Right cardiac atrium (tissue), 5 donors: ENCODE measurements at places on chromosomes 1 and 21. TPM values are rescaled to one million over a fixed set of nuclear protein-coding genes. Genes with fewer than 3 reads are reported as not detected.

- no peak for DNase-seq
These were observed 578.8 kb downstream of the KCNT2 start for GRCh38 chr1:196029410-196029809.

HSPA6 gene
- total RNA-seq = 3.0 TPM

- no peak for DNase-seq
These were observed 55.6 kb downstream of the COQ8A start for GRCh38 chr1:226995365-226996332.

DNA sequence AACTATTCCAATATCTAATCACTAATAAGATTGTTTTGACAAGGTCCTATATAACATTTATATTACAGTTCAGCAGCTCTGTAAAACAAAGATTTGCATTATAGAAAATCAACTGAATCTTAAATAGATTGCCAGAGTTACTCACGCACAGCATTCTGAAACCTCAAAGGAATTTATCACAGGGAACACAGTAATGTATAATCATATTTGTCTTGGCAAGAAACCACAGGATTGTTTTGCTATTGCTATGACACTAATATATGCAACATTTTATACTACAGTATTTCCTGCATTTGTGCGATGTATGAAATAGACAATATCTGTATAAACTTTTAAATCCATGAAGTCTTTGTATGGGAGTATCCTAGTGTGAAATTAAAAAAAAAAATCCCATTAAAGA lies 101.4 kb downstream of the PLPPR5 start:
- no peak for DNase-seq

GRCh38 chr1:182368358-182368757 lies 23.2 kb downstream of the GLUL start:
- no peak for DNase-seq

DNA sequence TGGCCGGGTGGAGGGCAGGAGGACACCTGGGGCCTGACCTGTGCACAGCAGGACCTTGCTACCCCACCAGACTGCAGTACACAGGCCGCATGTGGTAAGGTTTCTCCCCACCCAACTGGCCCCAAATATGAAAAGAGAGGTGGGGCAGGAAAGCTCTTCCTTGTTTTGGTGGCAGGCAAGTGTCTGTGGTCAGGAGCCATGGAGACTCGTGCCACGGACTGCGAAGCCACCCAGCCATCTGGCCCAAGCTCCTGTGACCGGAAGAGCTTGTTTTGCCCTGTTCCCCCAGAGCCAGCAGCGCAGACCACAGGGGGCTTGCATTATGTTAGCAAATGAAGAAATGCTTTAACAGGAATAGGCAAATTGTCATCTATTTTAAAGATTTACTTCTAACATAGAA lies 54.9 kb downstream of the OLIG1 start:
- no peak for DNase-seq

DNA sequence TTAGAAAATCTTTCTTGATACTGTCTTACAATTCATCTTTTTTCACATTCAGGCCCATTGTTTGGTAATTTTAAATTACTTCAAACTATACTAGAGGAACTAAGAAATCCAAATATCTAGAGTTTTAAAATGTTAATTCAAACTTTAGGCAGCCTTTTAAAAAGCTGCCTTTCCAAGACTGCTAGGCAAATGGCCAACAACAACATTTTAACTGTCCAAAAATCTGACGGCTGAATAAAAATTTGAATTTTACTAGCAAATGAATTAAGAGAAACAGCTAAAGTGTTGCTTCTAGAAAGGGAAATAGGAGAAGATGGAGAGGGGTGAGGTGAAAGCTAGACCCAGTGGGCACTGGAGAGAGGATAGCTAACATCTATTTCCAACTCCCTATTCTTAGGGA lies 17.2 kb downstream of the DPYD start:
- DNase-seq = no peak

RGS18 gene
- total RNA-seq = 1.4 TPM

- peak; percentile 94 for DNase-seq
These were observed at the start of gene GLIS1 for GRCh38 chr1:53739109-53739681. Gene GLIS1 (minus strand): TSS chr1:53739164. CDS start chr1:53738064, 1,100 bp downstream.

TXNDC12 gene
- total RNA-seq = 24.6 TPM

DNA sequence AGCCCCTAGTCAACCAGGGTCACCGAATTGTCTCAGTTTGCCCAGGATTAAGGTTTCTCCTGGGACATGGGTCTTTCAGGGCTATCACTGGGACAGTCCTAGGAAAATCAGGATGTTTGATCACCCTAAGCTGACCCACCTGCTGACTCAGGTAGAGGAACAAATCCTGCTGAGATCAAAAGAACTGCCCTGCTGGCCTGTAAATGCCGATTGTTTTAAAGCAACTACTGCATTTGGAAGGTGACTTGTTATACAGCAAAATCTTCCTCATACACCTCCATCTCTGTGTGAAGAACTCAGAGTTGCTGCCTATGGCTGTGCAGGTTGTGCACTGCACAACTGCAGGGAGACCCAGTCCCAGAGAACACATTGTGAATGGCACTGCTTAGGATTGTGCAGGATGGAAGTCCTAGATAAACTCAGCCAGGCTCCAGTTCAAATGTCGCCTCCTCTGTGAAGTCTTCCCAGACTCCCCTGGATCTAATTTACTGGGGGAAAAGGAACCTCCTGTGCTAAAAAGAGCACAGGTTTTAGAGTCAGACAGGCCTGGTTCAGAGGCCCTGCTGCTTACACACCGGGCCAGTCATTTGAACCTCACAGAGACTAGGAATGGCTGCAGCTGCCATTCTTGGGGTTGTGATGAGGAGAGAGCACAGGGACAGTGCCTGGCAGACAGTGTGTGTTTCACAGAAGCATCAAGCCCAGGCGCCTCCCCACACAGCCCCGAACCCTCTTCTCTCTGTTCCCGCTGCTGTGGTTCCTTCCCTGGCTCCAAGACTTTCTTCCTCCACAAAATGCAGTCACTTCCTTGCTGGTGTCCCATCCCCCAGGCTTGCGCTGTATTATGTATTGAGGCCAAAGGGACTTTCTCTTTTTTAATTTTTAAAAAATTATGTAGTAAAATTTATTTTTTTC lies 23.2 kb upstream of the LRP8 start:
- no peak for DNase-seq

NIT1 gene
- 28.0 TPM for total RNA-seq

POU3F1 gene
- 0.09 TPM for total RNA-seq

DNA sequence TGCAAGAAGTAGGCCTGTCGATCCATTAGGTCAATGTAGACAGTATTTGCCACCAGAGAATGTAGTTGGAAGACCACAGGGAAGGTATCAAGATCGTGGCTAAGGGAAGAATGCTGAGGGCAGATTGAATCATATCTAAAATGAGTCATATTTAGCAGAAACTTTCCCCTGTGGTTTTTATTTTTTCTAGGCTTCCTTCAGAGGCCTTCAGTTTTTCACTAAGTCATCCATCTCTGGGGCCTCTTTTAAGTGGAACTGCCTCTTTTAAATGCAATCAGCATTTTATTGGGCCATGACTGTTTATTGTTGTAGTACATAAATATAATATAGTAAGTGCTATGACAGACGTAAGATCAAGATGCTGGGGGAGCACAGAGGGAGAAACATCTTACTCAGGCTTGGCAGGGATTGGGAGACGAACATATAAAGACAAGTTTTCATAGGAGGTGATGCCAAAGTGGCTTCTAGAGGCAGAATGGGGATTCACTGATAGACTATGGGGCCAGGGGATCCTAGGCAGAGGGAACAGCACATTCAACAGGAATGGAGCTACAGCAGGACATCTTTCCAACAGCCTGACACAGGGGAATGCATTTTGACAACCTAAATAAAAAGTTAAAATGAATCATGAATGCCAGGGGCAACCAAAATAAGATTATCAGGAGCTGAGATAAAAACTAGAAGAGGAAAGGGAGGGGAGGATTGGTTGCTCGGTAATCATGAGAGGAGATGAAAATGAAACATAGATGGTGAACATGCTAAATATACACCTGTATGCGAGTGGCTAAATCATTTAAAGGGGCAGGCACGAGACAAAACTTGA lies 20.1 kb downstream of the UBE2U start:
- no peak for DNase-seq

ETV3 gene
- total RNA-seq = 18.6 TPM

FMO5 gene
- 3.1 TPM for total RNA-seq
